ENCODE measurements at places on chromosomes 5 and 9.

DNA sequence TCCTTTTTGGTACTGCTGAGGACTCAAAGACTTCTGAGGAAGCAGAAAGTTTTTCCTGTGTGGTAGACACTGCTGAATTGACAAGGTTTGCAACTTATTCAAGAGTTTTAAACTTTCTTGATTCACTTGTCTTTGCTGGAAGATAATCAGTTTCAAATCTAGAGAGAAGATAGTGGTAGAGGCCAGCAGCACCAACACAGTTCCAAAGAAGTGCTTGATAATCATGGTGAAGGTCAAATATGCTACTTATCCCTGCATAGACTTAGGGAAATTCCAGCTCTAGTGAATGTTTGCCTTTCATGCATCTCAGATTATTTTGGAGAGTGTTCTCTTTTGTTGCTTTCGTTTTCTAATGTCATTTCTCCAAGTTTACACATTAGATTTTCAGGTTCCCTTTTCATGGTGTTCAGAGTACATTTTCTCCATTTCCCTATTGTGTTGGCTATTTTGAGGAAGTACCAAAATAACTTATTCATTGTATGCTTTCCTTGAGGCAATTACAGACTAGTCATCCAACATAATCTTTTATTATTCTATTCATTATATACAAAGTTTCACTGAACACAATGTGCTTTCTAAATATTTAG, 550 bp downstream of the IFNE start:
- peak; percentile 17 for DNase-seq

DNA sequence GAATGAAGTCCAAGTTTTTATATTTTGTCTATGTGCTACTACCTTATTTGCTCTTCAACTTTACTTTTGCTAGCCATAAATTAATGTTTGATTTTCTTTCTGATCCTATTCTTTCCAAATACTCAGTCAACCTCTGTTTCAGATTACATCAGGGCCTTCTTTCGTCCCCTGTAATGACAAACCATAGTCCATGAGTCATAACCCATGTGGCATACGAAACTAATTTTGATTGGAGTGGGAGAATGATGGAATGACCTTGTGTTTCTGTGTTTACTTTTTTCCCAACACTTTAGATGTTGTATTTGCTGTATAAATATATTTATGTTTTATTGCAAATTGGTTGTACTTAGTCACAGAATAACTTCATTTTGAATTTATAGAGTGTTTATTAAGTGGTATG, 1043.1 kb downstream of the DTWD2 start:
- DNase-seq: no peak

GRCh38 chr5:41683181-41683580, 172.8 kb upstream of the PLCXD3 start:
- no peak for DNase-seq

DNA sequence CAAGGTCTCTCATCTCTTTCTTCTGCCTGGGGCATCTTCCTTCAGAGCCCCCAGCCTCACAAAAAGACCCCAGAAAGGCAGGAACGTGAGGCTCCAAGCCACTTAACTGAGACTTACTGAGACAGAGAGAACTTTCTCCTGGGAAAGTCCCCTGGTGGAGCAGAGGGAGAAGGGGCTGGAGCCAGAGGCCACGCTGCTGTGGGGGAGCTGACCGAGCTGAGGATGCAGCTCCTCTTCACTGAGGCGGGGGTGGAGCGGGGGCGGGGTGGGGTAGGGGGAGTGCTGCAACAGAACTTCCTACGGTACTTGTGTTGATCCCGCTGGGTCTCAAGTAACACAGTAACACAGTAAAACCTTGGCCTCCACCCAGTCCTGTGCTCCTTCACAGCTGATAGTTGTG, 204.0 kb downstream of the FSTL4 start:
- no peak for DNase-seq

DNA sequence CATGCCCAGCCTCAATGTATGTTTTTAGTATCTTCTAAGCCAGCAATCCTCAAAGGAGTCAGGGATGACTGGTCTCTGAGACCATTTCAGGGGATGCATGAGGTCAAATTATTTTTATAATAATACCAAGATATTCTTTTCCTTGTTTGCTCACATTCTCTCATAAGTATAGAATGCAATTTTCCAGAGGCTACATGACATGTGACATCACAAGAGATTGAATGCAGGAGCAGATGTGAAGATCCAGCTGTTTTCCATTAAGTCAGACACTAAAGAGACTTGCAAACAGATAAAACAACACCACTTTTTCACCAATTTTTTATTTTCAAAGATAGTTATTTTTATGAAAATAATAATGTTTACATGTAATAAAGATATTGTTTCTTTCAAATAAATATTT, 22.0 kb upstream of the FREM1 start:
- no peak for DNase-seq

GRCh38 chr9:131733541-131734061, 6.3 kb downstream of the RAPGEF1 start:
- peak; percentile 94 for DNase-seq

DNA sequence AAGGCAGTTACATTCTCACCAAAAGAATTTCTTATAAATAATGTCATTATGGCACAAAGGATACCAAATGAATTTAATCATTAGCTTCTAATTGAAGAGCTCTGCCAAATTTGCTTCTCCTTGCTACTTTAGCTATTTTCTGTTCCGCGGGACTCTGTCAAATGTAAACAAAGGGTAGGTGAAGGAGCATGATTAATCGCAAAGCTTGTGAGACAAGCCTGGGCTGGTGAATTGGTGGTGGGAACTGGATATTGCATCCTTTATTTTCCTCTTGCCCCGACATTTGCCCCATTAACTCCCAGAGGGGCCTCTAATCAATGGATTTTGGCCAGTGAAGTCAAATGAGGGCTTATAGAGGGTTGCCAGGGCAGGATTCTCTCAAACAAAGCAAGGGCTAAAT, 234.2 kb upstream of the RFX3 start:
- no peak for DNase-seq

DNA sequence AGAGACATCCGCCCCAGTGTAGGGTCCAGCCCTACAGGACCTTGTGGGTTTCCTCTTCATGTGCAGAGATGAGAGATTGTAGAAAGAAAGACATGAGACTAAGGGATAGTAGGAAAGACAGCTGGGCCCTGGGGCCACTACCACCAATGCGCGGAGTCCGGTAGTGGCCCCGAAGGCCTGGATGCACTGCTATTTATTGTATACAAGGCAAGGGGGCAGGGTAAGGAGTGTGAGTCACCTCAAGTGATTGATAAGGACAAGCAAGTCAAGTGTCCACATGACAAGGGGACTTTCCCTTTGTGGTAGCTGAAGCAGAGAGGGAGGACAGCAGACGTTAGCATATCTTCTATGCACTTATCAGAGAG, 6.2 kb upstream of the TMEM141 start:
- DNase-seq: no peak

- no peak for DNase-seq
Observed at GRCh38 chr5:17426104-17426749, 71.8 kb upstream of the TAF11L2 start.

GRCh38 chr5:122093415-122094180, 15.5 kb upstream of the LOX start:
- DNase-seq: no peak

DNA sequence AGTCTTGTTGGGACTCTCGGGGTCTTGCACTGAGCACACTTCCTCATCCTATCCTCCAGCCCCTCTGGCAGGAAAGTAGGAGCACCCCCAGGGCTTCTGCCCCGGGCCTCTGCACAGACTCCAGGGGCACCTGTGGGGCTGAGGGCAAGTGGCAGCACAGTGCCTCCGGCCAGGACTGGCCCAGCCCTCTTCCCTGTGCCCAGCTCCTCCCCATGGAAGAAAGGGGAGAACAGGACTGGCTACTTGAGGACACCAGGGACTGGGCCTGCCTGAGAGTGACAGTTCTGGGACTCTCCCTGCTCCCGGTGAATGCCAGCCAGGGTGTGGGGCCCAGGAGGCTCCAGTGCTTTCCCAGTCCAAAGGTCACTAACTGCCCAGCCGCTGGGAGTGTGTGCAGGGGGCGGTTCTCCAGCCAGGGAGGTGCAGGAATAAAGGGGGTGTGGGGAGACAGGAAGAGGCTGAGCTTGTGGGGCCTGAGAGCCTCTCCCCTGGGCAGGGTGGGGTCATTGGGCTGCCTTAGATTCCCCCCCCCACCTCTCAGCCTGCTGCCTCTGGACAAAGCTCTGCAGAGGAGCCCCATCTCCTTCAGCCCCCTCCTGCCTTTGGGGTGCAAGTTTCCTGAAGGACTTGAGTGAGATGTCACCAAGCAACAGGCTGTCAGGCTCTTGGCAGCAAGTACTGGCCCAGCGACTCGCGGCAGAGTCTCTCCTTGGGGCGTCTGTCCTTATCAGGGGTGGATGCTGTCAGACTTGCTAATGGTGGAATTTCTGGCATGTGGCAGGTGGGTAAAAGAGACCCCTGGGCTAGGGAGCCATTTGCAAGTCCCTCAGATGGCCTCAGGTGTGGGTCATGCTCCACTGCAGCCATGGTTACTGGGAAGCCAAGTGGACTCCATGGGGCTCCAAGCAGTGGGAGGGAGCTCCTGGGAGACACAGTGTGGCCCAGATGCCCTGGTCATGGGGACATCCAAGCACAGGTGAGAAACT, 19.1 kb upstream of the JADE2 start:
- DNase-seq: no peak

- DNase-seq: no peak
Observed at GRCh38 chr5:38071831-38072694, 186.3 kb upstream of the EGFLAM start.

- DNase-seq: no peak
Observed at GRCh38 chr5:8895599-8895998, 650.3 kb downstream of the SEMA5A start.

DNA sequence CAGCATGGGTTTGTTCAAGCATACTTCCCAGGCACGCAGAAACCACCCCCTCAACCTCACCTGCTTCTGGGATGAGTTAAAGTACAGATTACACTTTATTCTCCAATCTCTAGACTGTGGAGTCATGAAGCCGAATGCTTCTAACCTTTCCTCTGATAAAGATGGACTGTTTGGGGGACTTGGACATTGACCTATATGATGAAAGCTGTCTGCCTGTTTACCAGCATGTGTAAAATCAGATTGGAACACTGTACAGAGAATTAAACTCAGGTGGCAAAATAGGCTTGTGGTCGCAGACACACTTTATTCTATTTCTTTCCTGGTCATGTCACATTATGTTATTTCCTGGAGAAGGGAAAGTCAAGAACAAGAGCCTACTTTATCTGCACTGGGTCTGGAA, 25.7 kb downstream of the IL9 start:
- DNase-seq: no peak

GRCh38 chr5:111993242-111993641, 236.2 kb upstream of the NREP start:
- DNase-seq: no peak

DNA sequence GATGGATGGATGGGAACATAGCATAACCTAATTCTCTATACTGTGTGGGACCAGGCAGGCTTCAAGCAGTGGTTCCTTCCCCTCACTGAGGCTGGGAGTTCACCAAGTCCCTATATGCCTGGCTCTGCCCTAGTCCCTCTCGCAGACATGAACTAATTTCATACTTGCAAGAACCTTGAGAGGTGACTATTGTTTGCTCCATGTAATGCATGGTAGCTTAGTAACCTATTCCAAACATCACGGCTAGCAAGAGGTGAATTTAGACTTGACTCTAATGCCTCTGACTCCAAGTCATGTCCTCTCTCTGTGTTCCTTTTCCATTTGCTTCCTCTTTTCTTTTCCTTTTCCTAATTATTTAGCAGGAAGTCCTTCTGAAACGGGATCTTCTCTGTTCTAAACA, 25.9 kb upstream of the ERMP1 start:
- no peak for DNase-seq

GRCh38 chr5:6604946-6605345, 27.9 kb downstream of the NSUN2 start:
- no peak for DNase-seq

GRCh38 chr5:102874054-102874453, 118.9 kb downstream of the PAM start:
- no peak for DNase-seq

DNA sequence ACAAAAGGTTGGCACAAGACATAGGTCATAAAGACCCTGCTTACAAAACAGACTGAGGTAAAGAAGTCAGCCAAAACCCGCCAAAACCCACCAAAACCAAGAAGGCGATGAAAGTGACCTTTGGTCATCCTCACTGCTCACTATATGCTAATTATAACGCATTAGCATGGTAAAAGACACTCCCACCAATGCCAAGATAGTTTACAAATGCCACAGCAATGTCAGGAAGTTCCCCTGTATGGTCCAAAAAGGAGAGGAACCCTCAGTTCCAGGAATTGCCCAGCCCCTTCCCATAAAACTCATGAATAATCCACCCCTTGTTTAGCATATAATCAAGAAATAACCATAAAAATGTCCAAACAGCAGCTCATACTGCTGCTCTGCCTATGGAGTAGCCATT, 27.7 kb downstream of the MLLT3 start:
- no peak for DNase-seq

DNA sequence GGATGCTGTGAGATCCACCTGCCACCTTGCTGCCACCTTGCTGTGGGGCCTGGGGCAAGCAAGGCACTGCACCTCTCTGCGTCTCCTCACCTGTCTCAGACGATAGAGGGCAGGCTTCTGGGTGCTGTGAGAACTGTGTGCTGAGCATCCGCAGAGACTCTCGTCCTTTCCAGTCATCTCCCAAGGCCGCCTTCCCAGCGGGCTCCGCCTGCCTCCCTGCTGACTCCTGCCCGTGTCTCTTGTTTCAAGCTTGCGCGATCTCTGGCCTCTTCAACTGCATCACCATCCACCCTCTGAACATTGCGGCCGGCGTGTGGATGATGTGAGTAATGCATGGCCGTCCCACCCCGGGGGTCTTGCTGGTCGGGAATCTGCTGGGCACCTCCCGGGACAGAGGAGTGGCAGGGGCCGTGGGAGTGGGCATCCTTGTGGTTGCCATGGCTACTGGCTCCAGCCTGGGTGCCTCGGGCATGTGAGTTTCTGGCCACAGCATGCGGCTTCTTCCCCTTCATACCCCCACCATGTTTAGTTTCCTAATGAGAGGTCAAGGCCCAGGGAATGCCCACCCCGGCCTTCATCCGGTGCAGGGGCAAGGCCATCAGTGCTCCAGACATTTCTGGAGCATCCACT, 3.6 kb downstream of the CACFD1 start:
- DNase-seq: no peak

DNA sequence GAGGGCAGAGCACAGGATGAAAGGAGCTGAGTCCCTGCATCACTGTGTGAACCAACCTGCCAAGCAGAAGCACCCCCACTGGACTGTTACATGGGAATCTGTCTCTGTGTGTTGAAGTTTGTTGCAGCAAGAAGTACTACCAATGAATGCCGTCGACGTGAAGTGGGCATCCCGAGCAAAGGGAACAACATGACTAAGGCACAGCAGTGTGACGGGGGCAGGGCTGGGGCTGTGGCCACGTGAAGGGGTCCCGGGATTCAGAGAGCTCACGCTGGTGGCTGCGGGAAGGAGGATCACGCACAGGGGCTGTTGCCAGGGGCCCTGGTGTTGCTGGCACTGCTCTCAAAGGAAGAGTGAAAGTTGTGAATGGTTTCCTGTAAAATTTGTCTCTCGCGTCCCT, 27.5 kb upstream of the GABBR2 start:
- no peak for DNase-seq

- peak; percentile 22 for DNase-seq
Observed at GRCh38 chr5:147578228-147579024, 68.6 kb upstream of the DPYSL3 start.
